Stimulated activated effector memory CD8-positive, alpha-beta T cell treated with anti-CD3 and anti-CD28 coated beads, Interleukin-12 subunit alpha, Interleukin-12 subunit beta, amount 100 ng/mL, for 72 hours (primary cell): ENCODE measurements at places on chromosomes 5 and 9.

DNA sequence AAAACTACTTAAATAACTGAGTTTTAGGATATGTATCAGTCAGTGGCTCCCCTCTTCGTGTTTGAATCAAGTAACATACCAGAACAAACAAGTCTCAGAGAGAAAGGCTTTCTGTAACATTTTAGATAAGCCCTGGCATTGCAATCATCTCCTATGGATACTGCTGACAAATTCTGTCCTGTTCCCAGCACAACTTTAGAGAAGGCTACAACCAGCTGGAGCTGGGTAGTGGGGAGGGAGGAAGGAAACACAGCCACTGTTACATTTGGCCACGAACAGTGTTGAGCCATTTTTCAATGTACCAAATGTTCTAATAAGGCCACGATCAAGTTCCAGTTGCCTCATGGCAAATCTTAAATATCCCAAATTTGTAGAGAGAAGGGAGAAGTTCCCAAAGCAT is 511.8 kb upstream of the WWC1 start:
- DNase-seq = no peak

DNA sequence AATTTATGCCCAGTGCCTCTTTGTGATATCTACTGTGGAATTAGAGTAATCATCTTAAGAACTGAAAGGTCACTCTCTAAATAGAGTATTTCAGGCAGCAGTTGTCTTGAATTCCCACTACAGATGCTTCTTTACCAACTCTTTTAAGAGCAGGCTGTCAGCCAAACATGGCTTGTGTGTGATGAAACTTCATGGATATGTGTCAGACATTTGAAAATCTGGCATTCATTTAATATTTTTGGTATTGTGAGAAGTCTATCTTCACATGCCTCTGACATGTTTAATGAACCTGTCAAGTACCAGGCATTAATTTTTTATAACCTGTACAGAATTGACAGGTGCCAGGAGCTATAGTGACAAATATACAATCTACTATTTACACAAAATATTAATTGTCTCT is 318.6 kb downstream of the CDH9 start:
- no peak for DNase-seq

DNA sequence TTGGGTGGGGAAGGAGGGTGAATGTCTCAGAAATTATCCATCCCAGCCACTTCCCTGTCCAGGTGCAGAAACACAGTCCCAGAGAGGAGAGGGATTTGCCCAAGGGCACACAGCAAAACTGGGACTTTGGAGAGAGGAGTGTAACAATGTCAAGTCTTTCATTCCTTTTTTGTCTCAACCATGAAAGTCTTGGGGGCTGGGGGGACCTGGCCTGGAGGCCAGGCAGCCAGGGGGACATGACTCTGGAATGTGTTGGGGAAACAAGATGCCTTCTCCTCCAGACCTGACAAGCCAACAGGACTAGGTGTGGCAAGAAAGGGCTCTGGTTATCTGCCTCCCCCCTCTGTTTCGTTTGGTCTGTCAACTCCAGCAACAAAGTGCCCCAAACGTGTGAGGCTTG is 13.9 kb upstream of the HAND1 start:
- no peak for DNase-seq

DNA sequence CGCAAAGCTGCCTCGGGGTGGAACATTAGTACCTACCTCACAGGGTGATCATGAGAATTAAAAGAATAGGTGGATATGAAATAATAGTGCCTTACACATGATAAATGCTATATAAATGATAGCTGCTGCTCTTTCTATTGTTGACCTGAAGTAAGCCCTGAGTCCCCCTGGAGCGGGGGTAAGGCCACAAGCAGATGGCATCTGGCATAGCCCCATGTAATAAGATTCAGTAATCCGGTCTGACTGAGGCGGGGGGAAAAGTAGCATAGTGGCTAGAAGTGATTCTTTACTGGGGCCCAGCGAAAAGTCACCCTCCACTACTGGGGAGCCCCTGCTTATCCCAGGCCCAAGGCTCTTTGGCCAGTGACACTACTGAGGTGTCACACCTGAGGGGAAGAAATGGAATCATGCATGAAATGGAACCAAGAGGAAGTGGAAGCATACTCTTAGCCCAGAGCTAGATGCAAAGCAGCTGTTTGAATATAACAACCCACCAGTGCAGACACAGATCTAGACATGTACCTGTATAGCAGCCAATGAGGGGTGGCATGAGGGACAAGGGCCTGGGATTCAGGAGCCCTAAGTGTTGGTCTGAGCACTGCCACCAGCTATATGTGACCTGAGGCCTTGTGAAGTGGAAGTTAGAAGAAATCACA is 16.1 kb upstream of the FGFR4 start:
- no peak for DNase-seq

- DNase-seq = no peak
Measured at GRCh38 chr9:2356041-2356790, 265.4 kb upstream of the VLDLR start.

DNA sequence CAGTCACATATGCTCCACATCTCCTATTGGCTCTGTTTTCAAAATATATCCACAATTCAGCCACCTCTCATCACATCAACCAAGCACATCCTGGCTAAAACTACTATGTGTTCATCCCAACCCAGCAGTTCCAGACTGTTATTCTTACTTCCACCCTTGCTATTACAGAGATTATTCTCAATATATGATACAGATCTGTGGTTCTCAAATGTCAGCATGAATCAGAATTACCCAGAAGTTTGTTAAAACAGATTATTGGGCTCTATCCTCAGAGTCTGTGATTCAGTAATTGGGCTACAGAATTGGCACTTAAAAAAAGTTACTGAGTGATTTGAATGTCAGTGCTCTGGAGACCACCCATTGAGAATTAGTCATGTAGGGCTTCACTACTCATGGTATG is 78.8 kb upstream of the IZUMO3 start:
- no peak for DNase-seq

GRCh38 chr9:136644593-136645351 is 17.9 kb upstream of the EGFL7 start:
- peak; percentile 84 for DNase-seq

GRCh38 chr9:116160676-116161571 is 7.3 kb downstream of the PAPPA start:
- DNase-seq = no peak

DNA sequence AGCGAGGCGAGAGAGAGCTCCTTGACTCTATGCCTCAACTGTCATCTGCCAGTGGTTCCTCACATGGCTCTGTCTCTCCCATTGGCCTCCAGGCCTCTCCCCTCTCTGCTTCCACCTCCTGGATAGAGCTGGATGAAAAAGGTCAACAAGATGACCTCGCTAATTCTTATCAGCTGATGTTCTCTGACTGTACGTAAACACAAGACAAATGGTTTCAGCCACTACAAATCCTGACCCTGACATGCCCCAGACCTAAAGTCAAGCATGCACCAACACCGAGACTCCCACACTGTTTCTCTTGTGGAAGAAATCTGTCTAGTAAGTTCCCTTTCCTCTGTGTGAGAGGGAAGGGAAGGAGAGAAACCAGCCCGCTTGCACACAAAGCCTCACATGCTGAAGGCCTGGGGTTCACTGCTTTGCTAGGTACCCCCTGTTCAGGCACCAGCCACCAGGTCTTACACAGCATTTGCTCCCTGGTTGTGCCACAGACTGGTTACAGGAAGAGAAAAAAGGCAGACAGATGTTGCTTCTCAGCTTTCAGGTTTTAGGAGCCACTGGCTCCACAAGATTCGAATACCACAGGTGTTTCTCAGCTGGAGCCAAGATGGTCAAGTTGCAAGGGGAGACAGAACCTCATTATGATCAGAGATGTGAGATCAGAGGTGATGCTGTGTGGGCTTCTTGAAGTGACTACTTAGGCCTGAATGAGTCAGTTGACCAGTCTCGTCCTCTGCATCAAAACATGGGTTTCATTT is 592.5 kb downstream of the CCDC171 start:
- no peak for DNase-seq
